ENCODE measurements at places on chromosomes 12 and 14. TPM values are rescaled to one million over a fixed set of nuclear protein-coding genes. Genes with fewer than 3 reads are reported as not detected.

The SMIM41 gene
- not detected for total RNA-seq

The FOXN4 gene
- total RNA-seq, result not detected

The ARG2 gene
- 29.2 TPM for total RNA-seq

The PHC1 gene
- 20.9 TPM for total RNA-seq

The KRT74 gene
- not detected for total RNA-seq

The PPM1H gene
- total RNA-seq, result 3.7 TPM

The FSCB gene
- 0.02 TPM for total RNA-seq

The MIP gene
- total RNA-seq, result not detected

The NEUROD4 gene
- not detected for total RNA-seq

The MGAT4C gene
- total RNA-seq, result 1.1 TPM

The ADGRD1 gene
- total RNA-seq, result 0.14 TPM
